ENCODE measurements at places on chromosomes 7 and 10.

GRCh38 chr10:114634609-114634979 lies 23.5 kb downstream of the ABLIM1 start:
- DNase-seq, result peak; percentile 52

GRCh38 chr10:133131053-133131452 lies 29.0 kb upstream of the KNDC1 start:
- no peak for DNase-seq

GRCh38 chr10:72309290-72310240 lies 35.8 kb downstream of the DDIT4 start:
- DNase-seq, result no peak

DNA sequence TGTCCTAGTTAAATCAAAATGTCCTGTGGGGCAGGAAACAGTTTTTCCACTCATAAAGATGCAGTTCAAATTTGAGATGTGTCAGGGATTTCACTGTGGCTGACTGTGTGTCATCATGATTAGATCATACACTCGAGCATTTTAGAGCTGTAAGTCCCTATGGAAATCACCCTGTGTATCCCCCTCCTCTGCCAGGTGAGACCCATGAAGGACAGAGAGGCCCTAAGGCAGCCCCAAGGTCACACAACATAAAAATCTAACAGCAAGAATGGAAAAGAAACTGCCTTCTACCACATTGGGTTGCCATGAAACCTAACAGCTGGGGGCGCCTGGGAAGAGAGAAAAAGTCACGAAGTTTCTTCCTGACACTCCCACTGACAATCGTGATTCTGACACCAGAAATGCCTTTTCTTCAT lies 135.8 kb downstream of the KCNMA1 start:
- DNase-seq, result no peak

DNA sequence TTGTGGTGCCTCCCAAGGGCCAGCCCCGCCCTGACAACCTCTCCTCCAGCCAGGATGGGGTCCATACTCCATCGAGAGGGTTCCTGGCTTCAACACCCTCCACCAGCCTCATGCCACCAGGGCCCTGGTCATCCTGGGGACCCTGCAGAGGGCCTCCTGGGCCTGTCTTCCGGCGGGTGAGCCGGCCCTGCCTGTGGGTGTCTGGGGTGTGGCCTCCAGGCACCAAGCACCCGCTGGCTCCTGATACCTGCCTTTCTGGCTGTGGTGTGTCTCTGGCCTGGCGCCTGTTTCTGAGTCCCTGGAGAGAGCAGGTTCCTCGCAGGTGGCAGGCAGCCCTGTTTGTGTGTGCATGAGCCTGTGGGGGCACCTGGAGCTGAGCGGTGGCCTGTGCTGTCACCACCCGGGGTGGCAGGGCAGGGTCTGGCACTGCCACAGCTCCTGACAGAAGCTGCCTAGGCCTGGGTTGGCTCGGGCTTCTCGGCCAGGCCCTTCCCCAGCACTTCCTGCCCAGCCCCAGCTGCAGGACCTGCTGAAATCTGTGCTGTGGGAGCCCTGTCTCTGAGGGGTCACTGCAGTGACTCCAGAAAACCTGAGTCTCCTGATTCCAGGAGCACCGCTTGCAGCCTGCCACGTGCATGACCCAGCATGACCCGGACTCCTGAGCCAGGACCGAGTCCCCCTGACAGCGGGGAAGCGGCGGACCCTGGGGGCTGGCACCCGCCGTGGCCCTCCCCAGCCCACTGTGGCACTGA lies 18.4 kb downstream of the ADAM8 start:
- no peak for DNase-seq

- DNase-seq, result peak; percentile 90
Measured at GRCh38 chr10:71746344-71747037, 26.8 kb downstream of the VSIR start.

GRCh38 chr10:116974456-116975005 lies 30.5 kb downstream of the SHTN1 start:
- no peak for DNase-seq

- DNase-seq, result no peak
Measured at GRCh38 chr10:20966426-20966825, 69.3 kb upstream of the NEBL start.

- no peak for DNase-seq
Measured at GRCh38 chr7:108310351-108310750, 145.9 kb downstream of the NRCAM start.

DNA sequence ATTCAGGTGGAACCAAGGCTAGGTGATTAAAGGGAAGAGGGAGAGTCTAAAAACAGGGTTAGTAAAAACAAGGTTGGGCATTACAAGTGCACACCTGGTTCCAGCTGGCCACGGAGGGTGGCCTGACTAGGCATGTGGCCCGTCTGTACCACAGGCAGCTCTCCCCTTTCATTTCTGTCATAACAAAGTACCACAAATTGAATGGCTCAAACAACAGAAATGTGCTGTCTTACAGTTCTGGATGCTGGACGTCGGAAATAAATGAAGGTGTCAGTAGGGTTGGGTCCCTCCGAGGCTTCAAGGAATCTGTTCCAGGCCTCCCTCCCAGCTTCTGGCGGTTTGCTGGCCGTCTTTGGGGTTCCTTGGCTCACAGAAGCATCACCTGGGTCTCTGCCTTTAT lies 13.4 kb upstream of the WDR86 start:
- no peak for DNase-seq

Data from K562 (cell line).